WERI-Rb-1 (cell line): ENCODE measurements at places on chromosomes 16 and 17.

DNA sequence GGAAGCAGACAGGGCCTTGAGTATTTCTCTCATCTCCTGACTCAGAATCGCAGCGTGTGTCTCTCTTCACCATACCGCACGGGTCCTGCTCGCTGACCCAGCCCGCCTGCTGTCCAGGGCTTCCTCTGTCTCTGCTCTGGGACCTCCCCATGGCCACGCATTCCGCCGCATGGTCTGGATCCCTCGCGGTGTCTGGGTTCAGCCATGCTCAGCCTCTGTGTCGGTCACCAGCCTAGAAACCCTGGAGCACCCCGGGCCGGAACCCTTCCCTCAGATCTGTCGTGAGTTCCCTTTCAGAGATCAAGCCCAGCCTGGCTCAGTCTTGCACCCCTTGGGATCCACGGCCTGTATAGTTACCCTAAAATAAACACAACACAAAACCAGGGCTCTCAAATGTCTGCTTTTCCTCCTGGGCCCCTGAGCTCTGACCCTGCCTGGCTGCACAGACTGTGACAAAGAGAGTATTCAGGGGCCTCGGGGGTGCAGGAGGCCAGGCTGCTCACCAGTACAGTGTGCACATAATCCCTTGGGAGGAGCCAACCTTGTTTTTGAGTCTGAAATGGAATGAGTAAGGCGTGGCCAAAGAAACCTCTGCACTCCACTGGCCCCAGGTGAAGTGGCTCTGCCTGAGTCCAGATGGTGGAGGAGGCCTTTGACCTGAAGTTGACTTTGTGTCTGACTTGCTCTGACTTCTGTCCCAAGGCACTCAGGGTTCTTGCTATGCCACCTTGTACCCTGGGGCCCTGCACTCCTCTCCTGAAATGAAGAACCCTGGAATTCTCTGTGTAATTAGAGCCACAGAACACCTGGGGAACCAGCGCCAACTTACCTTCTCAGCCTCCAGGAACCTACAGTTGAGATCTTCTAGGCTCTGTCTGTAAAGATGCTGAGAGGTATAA lies 5.8 kb upstream of the SPIRE2 start:
- peak; percentile 78 for DNase-seq

GRCh38 chr16:9256196-9256595 lies 164.8 kb downstream of the HAPSTR1 start:
- peak; percentile 68 for DNase-seq

- DNase-seq = no peak
Observed at GRCh38 chr17:13320046-13320785, 281.5 kb downstream of the HS3ST3A1 start.

DNA sequence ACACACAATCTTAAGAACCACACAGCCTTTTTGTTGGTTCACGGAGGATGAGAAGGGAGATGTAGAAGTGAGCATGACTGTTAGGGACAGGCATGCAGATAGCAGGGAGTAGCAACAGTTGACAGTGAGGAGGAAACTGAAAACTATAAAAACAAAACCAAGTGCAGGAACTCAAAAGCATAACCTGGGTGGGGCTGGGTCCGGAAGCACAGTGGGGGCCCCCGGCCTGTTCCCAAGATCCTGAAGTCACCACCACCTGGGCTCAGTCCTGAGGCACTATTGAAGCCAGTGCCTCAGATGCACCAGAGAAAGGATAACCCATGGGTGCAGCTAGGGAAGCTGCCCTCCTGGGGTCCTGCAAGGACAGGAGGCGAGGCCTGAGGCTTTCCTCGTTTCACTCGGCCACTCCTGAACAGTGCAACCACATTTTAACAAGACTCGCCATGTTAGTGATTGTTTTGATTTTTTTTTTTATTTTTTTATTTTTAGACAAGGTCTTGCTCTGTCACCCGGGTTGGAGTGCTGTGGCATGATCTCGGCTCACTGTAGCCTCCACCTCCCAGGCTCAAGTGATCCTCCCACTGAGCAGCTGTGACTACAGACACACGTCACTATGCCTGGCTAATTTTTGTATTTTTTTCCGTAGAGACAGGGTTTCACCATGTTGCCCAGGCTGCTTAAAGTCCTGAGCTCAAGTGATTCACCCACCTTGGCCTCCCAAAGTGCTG lies 27.7 kb upstream of the CBX4 start:
- DNase-seq = no peak
